ENCODE measurements at places on chromosomes 1 and 21.
A peak's percentile ranks its signal among the peaks of the same experiment; 100 is the strongest.

GRCh38 chr1:30196872-30197638 lies 526.3 kb downstream of the MATN1 start:
- no peak for DNase-seq

- DNase-seq = no peak
Observed at GRCh38 chr1:228984646-228985631, 249.7 kb downstream of the RHOU start.

DNA sequence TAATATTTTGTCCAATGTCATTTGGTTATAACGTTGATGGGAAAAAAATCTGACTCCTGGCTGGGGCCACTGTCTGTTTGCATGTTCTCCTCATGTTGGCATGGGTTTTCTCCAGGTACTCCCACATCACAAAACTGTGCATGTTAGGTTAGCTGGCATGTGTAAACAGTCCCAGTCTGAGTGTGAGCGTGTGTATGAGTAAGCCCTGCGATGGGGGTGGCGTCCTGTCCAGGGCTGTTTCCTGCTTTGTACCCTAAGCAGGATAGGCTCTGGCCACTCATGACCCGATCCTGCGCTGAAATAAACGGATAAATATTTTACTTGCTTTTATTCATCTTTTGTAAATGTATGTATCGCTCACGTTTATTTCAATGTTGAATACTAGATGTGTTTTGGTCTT lies 13.5 kb downstream of the EFCAB14 start:
- DNase-seq = no peak

DNA sequence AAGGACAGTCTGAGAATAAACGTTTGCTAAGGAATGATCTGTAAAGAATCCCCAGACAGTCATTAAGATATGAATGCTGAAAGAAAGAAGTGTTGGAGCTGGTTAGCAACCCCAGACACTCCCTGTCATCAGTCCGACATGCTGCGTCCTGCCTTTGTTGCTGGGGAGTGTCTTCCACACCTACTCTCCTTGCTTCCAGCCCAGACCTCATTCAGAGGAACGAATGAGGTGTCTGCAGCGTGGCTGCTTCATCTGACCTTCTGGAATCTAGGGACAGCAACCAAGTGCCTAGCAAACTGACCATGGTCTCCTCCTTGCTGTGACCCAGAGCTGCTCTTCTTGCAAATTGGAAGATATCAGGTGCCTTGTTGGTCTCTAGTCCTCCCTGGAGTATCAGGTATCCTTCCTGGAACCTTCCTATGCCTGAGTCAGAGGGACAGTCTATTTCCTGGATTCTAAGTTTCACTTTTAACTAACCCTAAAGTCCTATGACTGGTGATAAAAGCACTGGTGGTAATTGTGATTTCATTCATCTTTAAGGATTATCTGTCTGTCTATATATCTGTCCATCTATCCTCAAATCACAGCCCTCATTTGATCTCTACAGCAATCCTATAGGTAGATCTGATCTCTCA lies 45.3 kb downstream of the NFASC start:
- no peak for DNase-seq

DNA sequence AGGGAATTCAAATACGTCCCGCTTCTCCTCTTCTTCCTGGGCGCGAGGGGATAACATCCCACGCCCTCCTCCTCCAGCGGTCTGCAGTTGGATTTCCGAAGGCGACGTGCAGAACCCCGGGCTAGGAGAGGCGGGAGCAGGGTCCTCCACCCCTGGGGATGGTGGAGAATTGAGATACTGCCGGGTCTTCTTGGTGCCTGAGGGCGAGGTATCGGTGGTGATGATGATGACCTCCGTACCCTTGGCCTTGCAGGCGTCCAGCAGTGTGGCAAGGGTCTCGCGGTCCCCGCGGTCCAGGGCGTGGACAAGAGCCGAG lies 3.2 kb upstream of the LIX1L start:
- no peak for DNase-seq

DNA sequence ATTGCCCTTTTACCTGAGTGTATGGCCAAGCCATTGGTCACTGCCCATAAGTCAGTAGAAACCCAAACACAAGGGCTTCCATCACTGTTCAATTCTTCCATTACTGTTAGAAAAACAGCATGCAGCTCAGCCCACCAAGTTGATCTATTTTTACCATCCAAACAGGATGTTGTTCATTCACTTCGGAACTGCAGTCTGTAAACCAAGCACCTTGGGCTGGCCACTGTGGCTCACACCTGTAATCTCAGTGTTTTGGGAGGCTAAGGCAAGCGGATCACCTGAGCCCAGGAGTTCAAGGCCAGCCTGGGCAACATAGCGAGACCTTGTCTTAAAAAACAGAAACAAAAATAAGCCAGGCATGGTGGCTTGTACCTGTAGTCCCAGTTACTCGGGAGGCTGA lies 8.7 kb upstream of the MFSD2A start:
- DNase-seq = no peak

GRCh38 chr21:39523915-39524314 lies 72.1 kb downstream of the SH3BGR start:
- no peak for DNase-seq

DNA sequence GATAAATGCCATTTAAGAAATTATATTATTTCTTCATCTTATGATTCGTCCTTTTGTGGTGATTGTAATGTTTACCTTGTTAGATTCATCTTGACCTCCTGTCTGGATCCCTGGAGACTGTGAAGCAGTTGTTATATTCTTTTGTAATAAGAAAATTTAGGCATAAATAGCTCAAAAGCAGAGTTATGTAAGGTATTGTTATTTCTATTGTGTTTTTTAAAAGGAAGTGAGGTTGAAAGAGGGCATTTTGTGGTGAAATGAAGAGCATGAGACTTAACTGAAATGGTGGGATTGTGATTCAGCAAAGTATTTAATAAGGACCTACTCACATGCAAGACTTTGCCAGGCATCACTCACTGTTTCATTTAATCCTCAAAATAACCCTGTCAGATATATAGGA lies 104.0 kb downstream of the PDE4B start:
- no peak for DNase-seq

DNA sequence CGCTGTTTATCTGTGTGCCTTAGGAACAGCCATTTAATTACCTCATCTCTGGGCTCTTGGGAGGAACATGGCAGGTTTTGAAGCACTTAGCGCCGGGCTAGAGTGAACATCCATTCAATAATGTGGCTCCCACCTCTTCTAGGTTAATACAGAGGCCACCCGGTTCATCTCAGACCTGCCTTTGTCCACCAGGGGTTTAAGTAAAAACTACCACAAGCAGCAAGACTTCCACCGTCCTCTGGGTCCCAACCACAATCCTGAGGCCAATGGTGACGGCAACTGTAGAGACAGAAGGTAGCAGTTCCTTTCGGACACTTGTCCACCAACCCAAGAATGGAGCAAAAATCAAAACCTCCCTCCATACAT lies 924 bp upstream of the DDOST start:
- no peak for DNase-seq

DNA sequence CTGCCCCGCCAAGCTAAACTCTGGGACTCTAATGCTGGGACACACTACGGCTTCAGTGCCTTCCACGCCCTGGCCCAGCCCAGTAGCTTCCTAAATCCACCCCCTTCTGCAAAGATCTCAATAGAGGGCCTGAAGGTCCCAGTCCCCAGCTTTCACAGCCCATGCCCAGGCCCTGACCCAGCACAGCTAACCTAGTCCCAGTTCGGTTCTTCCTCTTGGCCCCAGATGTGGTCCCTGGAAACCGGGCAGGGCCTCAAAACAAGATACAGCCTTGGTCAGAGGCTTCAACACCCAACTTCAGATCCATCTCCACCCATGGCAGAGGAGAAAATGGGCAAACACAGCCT lies 646 bp upstream of the PDZK1IP1 start:
- DNase-seq = peak; percentile 9

DNA sequence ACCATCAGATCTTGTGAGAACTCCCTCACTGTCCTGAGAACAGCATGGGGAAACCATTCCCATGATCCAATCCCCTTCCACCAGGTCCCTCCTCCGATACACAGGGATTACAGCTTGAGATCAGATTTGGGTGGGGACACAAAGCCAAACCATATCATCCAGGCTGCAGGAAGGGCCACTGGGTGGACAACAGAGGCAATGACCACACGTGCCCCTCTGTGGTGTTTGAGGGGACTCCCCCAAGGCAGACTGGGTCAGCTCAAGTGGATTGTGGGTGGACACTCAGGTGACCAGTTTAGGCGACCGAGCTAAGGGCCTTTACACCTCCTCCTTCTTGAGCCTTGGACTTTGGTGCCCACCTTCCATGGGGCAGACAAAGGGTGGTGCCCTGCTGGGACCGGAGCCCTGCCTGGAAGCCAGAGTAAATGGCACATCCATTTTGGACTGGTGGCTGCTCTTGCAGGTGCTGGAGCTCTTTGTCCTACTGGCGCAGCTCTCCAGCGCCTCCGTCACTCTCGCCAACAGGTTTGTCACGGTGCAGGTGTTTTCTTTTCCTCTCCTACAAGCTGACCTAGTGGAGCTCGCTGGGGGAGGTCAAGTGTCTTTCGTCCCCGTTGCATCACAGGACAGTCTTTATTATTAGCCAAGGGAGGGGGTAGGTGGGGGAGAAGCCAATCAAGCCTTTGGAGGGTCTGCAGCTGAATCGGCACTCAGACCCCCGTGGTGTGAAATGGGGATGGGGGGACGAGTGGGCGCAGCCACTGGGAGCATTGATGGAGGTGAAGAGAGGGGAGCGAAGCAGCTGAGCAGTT lies 37.6 kb downstream of the CRYAA start:
- DNase-seq = peak; percentile 35

DNA sequence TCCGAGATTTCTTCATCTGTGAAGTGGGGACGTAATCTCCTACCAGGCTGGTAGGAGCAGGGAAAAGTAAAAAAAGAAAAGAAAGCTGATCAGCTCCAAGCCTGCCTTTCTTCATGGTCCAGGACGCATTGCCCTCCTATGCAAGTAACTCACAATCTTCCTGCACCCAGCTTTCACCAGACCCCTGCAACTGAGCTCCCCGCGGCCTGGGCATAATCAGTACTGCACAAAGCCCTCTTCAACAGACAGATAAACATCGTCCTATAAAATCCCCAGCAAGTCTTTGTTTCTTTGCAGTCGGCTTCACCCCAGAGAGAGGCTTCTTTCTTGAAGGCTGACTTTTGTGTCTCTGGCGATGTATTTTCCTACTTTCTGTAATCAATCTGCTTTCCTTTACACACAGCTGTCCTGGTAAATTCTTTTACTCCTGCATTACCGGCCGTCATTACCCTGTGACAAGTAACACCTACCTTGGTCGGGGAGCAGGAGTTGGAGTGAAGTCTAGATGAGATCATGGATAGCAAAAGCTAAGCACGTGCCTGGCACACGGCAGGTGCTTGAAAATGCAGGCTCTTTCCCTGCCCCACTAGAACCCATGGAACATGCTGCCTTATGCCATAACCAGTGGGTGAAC lies 8.3 kb downstream of the PADI1 start:
- DNase-seq = no peak

DNA sequence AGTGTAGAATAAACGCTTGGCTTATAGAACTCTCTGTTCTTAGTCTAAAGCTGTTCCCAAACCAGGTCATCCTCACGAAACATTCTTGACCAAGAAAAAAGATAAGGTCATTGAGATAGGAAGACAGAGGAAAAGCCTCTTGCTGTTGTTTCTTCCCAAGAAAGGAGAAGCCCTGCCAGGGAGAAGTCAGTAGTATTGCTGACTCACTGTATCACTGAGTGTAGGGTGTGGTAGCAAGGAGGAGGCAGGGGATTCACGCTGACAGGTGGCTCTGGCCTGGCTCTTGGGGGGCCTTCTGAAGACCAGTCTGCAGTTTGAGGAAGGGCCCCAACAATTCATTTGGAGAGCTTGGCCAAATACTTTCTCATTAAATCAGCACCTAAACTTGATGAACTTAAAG lies 97.8 kb downstream of the CD247 start:
- no peak for DNase-seq

DNA sequence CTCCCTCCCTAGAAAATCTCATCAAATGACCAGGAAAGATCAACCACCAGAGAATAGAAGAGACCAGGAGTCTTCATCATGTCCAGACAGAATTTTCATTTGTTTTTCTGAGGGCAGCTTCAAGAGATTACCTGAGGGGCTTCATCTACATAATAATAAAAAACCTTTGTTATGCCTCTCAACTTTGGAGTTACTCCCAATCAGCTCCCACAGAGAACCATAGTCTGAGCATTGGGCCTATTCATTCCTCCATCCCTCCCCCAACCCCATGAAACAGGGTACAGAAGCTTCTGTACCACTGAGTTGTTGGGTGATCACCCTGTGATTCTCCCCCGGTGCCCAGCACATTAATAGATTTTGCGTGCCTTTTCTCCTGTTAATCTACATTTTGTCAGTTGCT lies 53.3 kb upstream of the PRRC2C start:
- DNase-seq = no peak

GRCh38 chr1:80918380-80918779 lies 882.4 kb upstream of the ADGRL2 start:
- no peak for DNase-seq

DNA sequence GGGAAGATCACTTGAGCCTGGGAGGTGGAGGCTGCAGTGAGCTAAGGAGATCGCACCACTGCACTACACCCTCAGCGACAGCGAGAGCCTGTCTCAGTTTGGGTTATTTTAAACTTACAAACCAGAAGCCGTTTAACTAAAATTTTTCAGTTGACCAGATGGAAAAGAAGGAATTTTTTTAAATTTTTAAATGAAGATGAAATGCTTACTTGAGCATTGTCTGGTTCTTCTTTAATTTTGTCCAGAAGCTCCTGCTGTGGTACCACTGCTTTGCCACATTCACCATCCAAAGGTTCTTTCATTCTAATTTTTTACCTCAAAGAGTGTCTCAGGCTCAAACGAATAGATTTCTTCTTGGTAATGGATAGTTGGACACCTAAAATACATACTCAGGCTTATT lies 1.4 kb downstream of the ZMYM6 start:
- no peak for DNase-seq

DNA sequence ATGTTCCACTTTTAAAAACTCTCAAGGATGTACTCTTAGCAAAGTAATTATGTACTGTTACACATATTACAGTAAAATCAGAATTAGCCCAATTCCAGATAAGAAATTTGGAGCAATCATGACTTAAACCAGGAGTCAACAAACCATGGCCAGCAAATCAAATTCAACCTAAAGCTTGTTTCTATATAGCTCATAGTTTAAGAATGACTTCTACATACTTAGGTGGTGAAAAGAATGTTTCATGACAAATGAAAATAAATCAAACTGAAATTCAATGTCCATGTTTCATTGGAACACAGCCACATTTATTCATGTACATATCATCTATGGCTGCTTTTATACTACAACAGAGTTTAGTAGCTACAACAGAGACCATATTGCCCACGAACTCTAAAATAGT lies 35.1 kb downstream of the FRRS1 start:
- no peak for DNase-seq

- DNase-seq = no peak
Observed at GRCh38 chr1:204846546-204846945, 24.1 kb upstream of the NFASC start.

GRCh38 chr21:21196087-21196486 lies 197.9 kb downstream of the NCAM2 start:
- DNase-seq = no peak

DNA sequence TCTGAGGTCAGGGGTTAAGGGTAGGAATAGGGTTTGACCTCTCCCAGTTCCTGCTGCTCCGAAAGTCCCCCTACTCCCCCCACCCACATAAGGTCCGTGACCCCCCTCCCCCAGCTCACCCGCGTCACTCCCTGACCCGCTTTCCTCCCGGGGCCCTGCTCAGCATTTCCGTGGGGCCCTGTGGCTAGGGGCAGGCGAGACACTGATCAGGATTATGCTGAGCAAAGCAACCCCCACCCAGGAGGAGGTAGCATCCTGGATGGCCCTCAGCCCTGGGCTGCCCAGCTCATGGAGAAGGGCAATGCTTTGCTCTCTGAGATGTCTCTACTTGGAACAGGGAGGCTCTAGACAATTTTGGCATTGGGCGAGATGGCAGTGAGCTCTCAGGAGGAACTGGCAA lies 3.7 kb downstream of the RORC start:
- DNase-seq = no peak

All from breast epithelium (tissue), 4 donors.